ENCODE measurements at places on chromosomes 12 and 14.

GRCh38 chr14:30193101-30193500 lies 265.5 kb upstream of the PRKD1 start:
- no peak for DNase-seq

- DNase-seq: no peak
Observed at GRCh38 chr14:104756477-104757237, 3.7 kb downstream of the SIVA1 start.

DNA sequence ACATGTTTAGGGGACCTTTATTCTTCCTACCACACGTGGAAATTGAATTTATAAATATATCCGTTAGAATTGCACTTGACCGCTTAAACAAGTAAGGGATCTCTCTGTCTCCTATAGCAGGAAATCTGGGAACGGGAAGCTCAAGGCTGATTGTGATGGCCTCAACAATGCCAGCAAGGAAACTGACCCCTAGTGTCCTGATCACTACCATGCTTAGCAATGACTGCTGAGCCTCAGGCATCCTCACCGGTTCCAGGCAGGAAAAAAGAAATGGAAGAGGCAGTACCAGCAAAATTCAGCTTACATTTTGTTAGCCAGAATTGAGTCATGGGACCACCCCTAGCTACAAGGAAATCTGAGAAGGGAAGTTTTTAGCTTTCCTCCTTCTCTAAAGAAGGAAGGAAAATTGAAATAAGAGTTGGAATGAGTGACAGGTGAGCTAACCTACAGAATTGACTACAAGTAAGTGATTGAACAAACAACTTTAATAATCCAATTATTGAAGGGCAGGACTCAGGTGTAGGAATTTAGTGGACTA lies 43.9 kb upstream of the AMN1 start:
- no peak for DNase-seq

- no peak for DNase-seq
Observed at GRCh38 chr12:68868043-68868790, 60.2 kb downstream of the MDM2 start.

GRCh38 chr14:32408018-32408417 lies 78.9 kb downstream of the AKAP6 start:
- DNase-seq: no peak

DNA sequence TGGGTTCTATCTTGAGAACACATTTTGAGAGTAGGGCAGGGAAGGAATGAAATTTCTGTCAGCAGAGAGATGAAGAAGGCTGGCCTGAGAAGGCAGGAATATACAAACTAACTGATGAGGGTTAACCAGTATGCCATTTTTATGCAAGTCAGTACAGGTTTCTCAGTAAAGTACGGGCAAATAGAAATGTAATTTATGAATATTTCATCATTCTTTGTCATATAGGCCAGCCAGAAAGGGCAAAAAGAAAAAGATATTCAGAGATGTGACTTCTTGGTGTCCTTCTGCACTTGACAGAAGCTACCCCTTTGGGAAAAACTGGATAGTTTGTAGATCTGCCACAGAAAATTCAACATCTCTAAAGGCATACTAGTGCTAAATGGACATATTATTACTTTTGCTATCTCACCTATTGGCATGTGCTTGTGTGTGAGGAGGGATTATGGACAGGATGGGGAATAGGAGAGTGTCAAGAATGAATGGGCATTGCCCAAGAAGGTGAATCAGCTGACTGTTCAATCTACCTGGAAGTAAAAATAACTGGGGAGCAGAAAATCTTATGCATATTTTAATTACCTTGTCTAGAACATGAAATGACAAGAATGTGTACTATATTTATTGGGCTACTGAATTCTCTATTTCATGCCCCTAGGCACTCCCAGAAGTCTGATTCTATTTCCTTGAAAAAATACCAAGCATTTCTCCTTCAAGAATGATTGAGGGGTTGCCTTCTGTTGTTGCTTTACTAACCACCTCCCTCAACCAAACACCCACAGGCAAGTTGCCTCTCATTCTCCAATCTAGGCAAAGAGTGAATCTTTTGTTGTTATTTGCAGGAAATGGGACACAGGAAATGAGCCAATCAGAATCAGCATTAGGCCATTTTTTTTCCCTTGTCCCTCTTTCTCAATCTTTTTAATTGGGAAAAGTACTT lies 175.1 kb upstream of the SLC38A2 start:
- no peak for DNase-seq

DNA sequence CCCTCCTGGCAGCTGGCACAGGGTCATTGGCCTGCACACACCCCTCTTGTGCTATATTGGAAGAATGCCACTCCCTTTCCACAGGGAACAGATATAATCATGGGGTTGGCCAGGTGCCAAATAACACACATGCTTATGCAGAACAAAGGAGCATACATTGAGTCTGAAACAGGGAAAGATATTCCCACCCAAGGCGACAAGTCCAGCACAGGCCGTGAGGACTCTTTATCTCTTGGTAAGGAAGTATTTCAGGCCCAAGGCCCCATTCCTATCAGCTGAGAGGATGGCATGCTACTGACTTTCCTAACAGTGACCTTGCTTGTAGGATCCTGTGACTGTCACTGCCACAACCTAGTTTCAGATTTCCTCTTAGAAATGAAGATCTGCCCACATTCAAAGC lies 59.0 kb upstream of the STXBP6 start:
- no peak for DNase-seq

GRCh38 chr12:50505675-50506530 lies 1.1 kb downstream of the DIP2B start:
- DNase-seq: no peak
